ENCODE measurements at places on chromosomes 11 and 22. TPM values are rescaled to one million over a fixed set of nuclear protein-coding genes. Genes with fewer than 3 reads are reported as not detected.

- H3K27ac ChIP-seq = peak overlapping the region; percentile 96
- peak overlapping the region; percentile 84 for H3K4me3 ChIP-seq
- H3K36me3 ChIP-seq = peaks cover 3% of the 10 kb centered on the region
- H3K4me1 ChIP-seq = peaks cover 27% of the 10 kb centered on the region
These were observed 893 bp downstream of the SLC36A4 start for GRCh38 chr11:93196816-93197379.

FAT3 gene
- total RNA-seq = not detected

C22orf15 gene
- 4.1 TPM for total RNA-seq

- no peaks in the 10 kb centered on the region for H3K27me3 ChIP-seq
- DNase-seq = no peak
- H3K4me1 ChIP-seq = peaks cover 30% of the 10 kb centered on the region
These were observed 12.3 kb downstream of the NARS2 start for GRCh38 chr11:78562398-78562797.

PRODH gene
- 0.49 TPM for total RNA-seq

DNA sequence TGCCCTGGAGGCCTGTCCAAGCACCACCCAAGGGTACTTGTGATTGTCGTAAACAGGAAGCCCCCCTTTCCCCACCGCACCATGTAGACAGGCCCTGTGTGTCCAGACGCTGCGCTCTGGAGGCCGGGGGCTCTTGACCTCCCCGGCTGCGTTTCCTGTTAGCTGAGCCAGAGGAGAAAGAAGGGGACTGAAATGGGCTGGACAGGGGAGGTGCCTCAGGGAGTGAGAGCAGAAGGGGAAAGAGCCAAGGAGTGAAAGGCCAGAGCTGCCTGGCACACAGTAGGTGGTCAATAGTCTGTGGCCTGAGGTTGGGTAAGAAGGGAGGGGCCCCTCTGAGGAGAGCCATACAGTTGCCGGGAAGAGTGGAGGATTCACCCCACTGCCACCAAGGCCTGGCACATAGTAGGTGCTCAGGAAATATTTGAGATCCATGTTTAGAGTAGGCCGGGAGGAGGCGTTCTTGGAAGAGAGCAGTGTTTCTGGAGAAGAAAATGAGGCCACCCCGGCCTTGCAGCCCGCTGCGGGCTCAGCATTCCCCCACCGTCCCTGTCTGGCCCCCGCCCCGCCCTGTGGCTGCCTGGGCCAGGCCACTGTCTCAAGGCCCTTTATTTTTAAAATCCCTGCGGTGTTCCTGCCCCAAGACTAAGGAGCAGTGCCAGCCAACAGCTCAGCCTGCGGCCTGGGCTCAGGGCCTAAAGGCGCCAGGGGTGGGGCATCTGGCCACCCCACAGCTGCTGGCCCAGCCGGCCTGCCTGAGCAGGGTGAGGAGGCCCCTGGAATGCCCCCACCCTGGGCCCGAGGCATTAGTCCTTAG is 13.6 kb upstream of the CDC42EP1 start:
- no peaks in the 10 kb centered on the region for H3K36me3 ChIP-seq
- no peak overlapping the region for H3K27ac ChIP-seq
- H3K4me1 ChIP-seq = peaks cover 9% of the 10 kb centered on the region
- peaks cover 4% of the 10 kb centered on the region for H3K27me3 ChIP-seq

GRCh38 chr11:33500861-33501479 is 199.7 kb downstream of the C11orf91 start:
- H3K4me3 ChIP-seq = no peak overlapping the region
- H3K4me1 ChIP-seq = no peaks in the 10 kb centered on the region
- DNase-seq = no peak
- no peak overlapping the region for H3K27ac ChIP-seq
- peaks cover 20% of the 10 kb centered on the region for H3K27me3 ChIP-seq

GRCh38 chr11:112627588-112628045 is 333.6 kb upstream of the NCAM1 start:
- no peak overlapping the region for H3K27ac ChIP-seq
- H3K4me1 ChIP-seq = no peaks in the 10 kb centered on the region
- H3K27me3 ChIP-seq = peaks cover 2% of the 10 kb centered on the region
- DNase-seq = no peak
- no peaks in the 10 kb centered on the region for H3K36me3 ChIP-seq

DNA sequence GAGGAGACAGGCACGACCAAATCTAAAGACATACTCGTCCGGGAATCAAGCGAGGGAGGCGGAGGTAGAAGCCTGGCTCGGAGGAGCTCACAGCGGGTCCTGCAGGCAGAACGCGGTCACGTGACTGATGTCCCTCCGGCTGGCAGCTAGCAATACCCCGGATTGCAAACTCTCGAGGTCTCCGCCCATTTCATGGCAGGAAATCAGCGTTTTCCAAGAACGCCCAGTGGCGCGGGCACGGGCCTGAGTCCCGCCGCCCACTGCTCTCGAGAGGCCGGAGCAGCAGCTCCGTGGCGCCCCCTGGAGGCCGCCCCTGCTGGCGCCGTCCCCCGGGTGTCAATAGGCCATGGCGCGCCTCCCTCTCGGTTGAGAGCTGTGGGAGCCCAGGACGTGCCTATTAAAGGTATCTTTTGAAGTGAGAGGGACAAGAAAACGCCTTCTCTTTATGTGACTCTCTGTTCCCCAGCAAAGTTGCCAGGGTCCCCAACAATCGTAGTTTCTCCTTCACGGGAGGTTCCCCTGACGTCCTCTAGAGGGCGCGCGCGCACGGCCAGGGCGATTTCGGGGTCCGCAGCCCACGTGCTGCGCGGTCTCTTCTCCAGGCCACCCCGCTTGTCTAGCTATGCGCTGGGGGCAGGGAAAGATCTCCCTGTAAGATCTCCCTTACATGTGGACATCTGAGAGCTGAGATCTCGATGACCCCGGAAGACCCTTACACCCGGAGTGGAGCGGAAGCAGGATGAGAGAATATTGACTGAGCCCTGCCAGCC is 37.3 kb upstream of the RBFOX2 start:
- peaks cover 10% of the 10 kb centered on the region for H3K4me1 ChIP-seq
- H3K4me3 ChIP-seq = peak overlapping the region; percentile 84
- no peak overlapping the region for H3K27ac ChIP-seq

GRCh38 chr22:22201185-22201929 is 43.2 kb upstream of the VPREB1 start:
- H3K27me3 ChIP-seq = peaks cover 27% of the 10 kb centered on the region
- no peaks in the 10 kb centered on the region for H3K36me3 ChIP-seq
- no peak overlapping the region for H3K27ac ChIP-seq
- peaks cover 38% of the 10 kb centered on the region for H3K4me1 ChIP-seq

GRCh38 chr11:122920579-122920978 is 38.0 kb downstream of the JHY start:
- H3K4me1 ChIP-seq = no peaks in the 10 kb centered on the region
- H3K36me3 ChIP-seq = no peaks in the 10 kb centered on the region
- no peak overlapping the region for H3K27ac ChIP-seq
- DNase-seq = no peak

GRCh38 chr11:36409152-36409816 is 100.8 kb downstream of the TRAF6 start:
- no peaks in the 10 kb centered on the region for H3K36me3 ChIP-seq
- peak overlapping the region; percentile 68 for H3K4me3 ChIP-seq
- peak overlapping the region; percentile 39 for H3K27ac ChIP-seq
- peaks cover 28% of the 10 kb centered on the region for H3K4me1 ChIP-seq
- no peak for DNase-seq

DNA sequence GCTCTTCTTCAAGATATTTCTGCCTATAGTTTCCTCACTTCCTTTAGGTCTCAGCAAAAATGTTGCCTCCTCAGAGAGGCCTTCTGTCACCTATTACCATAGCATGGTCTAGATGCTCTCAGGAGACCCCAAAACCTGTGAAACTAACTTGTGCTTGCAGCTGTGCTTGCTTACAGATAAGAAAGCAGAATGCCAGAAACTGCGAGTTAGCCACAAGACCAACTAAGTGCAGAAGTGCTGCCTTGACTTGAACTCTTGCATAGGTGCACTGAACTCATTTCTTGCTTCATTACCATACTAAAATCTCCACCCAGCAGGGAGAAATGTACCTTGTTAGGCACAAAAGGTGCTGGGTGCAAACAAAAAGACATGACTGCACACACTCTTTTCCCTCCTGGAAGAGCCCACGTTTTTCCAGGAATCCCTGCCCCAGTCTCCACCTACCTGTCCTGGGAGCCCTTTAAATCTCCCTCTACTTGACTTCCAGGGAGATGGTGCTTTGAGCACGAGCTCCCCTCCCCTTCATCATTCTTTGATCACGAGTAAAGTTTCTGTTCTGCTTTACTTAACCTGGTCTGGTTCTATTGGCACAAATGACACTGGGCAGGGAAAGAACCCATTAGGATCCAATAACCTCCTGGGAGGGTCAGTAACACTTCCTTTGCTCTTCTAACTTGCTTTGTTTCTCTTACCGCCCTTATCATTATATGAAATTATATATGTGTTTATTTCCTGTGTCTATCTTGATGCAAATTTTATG is 137.7 kb upstream of the DDI1 start:
- no peaks in the 10 kb centered on the region for H3K4me1 ChIP-seq
- H3K27ac ChIP-seq = no peak overlapping the region
- no peak overlapping the region for H3K4me3 ChIP-seq
- H3K27me3 ChIP-seq = no peaks in the 10 kb centered on the region
- H3K36me3 ChIP-seq = no peaks in the 10 kb centered on the region
- DNase-seq = no peak

All from naive thymus-derived CD8-positive, alpha-beta T cell (primary cell).